GM10248 (cell line): ENCODE measurements at places on chromosomes 12 and 14.
A peak's percentile ranks its signal among the peaks of the same experiment; 100 is the strongest.

- DNase-seq = peak; percentile 10
Observed at GRCh38 chr14:36646664-36647416, 14.8 kb upstream of the PAX9 start.

- DNase-seq = no peak
Observed at GRCh38 chr12:6145564-6145963, 21.1 kb upstream of the VWF start.

- DNase-seq = no peak
Observed at GRCh38 chr14:25103271-25103670, 53.3 kb upstream of the STXBP6 start.

DNA sequence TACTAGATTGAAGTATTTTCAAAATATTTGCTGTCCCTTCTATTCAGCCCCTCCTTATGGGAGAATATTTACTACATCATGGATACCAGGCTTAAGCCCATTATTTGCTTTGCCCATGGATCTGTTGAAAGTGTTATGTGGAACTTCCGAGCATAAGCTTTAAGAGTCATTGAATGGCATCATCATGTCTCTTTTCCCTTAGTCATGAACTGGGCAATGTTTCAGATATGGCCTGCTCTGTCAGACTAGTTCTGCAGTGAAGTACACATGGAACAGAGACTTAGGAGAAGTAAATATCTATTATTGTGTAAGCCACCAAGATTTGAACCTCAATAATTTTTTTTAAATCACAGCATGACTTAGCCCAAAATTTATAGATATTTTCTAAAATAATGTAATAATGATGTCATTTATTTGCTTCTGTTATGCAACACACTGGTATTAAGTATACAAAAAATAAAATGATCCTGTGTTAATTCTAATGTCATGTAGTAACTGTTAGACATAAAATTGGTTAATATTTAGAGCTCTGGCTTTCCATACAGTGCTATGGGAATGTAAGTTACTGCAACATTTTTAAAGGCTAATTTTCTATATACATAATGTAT is 1097.3 kb downstream of the SLC16A7 start:
- no peak for DNase-seq

GRCh38 chr12:124445826-124446225 is 121.6 kb downstream of the NCOR2 start:
- no peak for DNase-seq

GRCh38 chr12:10171973-10172728 is at the start of gene OLR1:
TSS of gene OLR1 (minus strand) at chr12:10172132. CDS start at chr12:10172077, 55 bp downstream.
- DNase-seq = no peak

DNA sequence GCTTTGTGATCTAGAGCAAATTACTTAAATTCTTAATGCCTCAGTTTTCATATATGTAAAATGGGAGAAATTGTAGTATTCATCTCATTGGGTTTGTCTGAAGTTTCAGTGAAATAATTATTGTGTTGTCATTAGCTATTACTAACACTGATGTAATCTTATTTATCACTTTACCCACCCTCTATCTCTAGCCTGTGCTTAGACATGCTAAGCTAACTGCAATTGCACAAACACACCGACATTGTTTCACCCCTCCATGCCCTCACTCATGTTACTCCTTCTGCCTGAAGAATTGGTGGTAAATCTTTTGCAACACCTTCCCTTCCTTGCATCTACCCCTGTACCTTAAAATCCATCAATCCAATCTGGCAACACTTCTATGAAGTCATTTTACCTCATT is 241.6 kb downstream of the BCAT1 start:
- no peak for DNase-seq

- DNase-seq = peak; percentile 33
Observed at GRCh38 chr14:36553656-36554260, 28.7 kb downstream of the NKX2-8 start.

GRCh38 chr14:104550861-104551728 is 28.5 kb upstream of the C14orf180 start:
- no peak for DNase-seq

DNA sequence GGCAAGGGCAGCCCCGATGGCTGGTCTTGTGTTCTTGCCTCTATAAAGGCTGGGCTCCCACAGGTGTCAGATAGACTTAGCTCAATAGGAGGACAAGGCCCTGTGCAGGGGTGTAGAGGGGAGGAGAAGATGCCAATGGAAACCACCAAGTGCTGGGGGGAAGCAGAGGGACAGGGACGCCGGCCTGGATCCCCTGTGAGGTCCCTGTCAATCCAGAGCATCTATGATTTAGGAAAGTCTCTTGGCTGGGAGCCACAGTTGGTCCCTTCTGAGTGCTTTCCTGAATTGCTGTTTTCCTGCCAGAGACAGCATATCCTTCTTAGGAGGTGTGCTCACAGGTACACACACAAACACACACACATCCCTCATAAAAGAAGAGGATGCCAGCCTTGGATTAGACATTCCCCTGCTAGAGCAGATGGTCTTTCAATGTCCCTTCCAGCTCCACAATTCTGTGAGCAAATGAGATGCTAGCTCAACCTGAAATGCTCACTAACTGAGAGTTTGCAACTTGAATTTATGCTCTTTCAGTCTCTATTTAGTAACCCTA is 62.7 kb downstream of the TTC7B start:
- DNase-seq = no peak

DNA sequence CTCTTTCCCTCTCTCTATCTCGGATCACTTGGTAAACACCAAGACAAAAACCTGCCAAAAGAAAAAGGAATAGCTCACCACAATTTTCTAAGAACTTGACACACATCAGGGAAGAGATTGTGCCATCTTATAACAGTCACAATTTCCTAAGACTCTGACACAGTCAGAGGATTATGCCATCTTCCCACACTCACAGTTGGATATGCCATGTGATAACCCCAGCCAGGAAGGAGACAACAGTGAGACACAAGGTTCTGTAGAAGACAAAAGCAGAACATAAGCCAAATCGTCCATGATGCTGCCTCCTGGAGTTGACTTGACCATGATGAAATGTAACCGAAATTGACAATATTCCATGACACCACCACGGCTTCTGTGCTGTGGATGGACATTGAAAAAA is 2.8 kb upstream of the CLEC9A start:
- no peak for DNase-seq

DNA sequence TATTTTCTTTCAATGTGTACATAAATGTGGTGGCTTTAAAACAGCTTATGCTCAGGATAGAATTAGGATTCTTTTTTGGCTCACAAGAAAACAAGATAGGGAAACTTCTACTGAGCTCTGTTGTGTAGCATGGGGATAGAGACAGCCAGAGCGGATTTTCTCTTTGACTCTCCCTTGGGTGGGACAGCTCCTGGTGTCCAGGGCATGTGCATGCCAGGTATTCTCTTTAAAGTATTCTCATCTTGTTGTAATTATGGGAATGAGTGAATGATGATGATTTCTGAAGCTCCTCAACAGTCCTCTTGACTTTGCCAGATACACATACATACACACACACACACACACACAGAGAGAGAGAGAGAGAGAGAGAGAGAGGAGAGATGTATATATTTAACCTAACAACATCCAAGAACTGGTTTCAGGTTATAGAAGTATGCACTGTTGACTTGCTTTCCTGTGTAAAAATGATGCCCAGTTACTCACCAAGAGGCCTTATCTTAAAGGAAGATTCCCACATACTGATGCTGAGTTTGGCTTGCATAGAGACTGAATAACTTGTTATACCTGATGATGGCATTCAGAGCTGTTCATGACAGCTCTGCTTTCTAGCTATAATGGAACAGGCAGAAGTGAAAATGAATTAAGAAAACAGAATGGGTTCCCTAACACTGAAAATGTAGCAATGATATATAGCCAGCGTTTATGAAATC is 387.5 kb downstream of the EGLN3 start:
- DNase-seq = no peak

- DNase-seq = no peak
Observed at GRCh38 chr12:105945880-105946279, 192.9 kb downstream of the NUAK1 start.

DNA sequence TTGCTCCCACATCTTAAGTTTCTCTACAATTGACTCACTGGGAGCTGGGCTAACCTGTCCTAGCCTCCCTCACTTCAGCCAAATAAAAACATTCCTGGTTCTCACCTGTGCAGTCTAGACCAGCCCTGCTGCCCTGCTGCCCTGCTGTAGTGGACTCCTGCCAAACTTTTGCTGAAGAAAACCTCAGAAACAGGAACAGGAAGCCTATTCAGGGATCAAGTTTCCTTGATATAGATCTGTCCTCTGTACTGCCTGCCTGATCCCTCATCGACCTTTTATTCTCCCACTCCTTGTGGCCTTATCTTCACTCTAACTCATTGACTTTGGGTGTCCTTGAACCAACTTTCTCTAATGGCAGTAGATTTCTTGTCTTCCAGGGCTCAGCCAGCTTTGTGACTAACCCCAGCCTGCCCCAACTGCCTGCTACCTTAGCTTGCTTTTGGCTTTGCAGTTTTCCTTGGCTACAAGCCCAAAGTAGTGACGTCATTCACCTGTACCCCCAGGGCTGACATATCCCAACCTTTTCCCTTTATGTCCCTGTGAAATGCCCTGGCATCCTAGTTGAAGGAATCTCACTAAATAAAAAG is 234.8 kb downstream of the DUSP6 start:
- DNase-seq = no peak
